ENCODE measurements at places on chromosomes 3 and 15.

- no peak for DNase-seq
Measured at GRCh38 chr3:143952569-143953072, 19.0 kb upstream of the DIPK2A start.

- DNase-seq: no peak
Measured at GRCh38 chr3:52798978-52799476, 4.4 kb downstream of the ITIH3 start.

- peak; percentile 82 for DNase-seq
Measured at GRCh38 chr15:88894348-88894818, 961 bp downstream of the HAPLN3 start.

DNA sequence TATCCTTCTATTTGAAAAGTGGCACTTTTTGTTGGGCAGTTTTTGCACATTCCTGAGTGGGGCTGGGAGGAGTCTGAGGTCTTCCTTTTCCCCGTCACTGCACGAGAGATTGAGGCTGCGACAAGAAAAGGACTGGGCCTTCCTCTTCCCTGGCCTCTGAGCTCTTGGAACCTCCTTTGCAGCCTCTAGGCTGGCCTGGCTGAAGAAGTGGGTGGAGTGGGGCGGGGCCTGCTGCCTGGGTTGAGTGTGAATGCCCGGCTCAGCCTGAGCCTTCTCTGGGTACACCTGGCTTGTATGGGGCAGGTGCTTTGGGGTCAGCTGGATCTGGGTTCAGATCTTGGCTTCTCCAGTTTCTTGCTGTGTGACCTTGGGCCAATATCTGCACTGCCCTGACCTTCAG lies 43.1 kb downstream of the PLXNA1 start:
- no peak for DNase-seq

DNA sequence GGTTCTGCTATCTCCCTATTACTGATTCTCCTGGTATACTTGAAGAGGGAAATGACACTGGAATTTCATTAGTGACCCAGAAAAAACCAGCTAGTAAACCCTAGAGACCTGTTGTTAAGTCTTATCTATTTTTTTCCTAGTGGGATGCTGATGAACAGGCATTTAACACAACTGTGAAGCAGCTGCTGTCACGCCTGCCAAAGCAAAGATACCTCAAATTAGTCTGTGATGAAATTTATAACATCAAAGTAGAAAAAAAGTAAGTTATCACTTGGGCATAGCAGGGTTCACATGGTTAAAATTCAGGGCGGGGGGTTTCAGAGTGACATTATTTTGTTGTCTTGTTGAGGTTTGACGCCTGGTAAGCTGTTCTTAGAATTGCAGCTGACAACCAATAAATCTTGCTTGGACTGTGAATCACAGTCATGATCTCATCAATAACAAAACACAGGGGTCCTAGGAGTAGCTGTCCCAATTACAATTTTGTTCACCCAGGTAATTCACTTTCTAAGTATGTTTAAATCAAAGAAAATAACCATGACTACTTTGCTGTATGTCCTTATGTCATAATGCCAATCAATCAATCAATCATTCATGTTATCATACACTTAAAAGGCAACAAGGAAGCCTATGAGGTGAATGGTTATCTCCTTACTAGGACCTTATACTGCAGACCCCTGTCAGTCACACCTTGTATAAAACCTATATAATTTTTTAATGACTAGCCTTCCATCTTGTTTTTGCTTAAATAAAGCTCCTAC lies 4.6 kb downstream of the SRP14 start:
- DNase-seq: no peak

- DNase-seq: no peak
Measured at GRCh38 chr3:185760088-185760487, 64.8 kb downstream of the IGF2BP2 start.

DNA sequence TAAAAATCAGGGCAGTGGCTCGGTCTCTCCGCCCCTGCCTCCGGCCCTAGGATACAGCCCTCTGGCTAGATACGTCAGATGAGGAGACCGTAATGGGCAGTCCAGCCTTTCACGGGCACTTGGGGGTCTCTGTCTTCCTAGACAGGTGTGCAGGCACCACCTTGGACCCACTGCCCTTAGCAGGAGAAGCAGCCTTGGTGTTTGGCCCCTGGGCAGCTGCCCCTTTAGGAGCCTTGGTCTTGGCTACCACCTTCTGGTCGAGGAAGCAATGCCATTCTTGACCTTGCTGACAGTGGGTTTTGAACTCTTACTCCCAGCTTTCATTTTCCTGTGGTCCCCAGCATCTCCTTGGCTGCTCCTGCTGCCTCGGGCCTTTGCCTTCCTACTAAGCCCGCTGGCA lies 149.7 kb upstream of the FRMD4B start:
- no peak for DNase-seq

- DNase-seq: no peak
Measured at GRCh38 chr3:45988362-45988761, 7.3 kb downstream of the FYCO1 start.

DNA sequence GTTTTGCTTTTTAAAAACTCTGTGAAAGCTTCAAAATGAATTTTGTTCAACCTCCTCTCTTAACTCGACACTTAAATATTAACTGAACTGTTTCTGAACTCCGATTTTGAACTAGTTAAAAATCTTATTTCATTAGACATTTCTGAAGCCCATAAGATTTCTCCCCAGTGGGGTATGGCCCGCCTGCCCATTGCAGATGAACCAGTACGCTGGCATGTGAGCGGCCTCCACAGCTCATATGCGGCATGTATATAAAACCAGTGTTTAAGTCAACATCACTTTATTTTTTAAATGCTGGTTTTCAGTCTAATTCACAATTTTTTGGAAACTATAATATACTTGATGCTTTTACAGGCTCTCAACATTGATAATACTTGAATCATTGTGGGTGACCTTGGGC lies 50.2 kb downstream of the CPN2 start:
- DNase-seq: no peak

DNA sequence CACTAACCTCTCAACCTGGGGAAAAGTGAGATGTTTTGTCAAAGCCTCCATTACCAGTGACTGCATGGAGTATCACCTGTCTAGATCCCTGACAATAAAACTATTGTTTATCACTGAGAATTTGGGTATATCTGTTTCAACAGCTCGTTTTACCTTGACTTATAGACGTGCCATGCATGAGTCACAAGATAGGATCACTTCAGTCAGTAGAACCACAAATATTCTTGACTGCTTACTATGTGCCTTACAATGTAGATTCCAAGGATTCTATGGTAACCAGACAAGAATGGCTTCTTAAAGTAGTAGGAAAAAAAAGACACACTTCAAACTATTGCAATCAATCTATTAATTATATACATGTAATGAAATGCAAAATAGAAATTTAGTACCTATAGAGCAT lies 55.7 kb upstream of the GRM7 start:
- DNase-seq: no peak

GRCh38 chr15:57878573-57878972 lies 172.1 kb downstream of the POLR2M start:
- no peak for DNase-seq

DNA sequence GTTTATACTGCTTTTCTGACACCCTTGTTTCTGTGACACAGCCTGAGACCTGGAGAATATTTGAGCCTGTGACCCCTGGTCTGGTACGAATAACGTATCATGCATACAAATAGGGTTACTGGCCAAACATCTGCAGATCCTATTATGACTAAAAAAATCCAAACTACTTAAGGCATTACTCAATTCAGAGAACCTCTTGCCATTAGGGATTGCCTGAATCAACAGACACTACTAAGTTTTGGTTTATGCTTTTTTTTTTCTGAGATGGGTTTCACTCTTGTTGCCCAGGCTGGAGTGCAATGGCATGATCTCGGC lies 35.4 kb downstream of the OSBPL10 start:
- DNase-seq: no peak

DNA sequence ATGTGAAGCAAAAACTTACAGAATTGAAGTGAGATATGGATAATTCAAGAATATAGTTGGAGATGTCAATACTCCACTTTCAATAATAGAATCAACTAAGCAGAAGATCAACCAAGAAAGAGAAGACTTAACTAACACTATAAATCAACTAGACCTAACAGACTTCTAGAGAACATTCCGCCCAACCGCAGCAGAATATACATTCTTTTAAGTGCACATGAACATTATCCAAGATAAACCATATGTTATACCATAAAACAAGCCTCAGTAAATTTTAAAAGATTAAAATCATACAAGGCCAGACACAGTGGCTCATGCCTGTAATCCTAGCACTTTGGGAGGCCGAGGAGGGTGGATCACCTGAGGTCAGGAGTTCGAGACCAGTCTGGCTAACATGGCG lies 5.5 kb upstream of the TEX55 start:
- DNase-seq: no peak

DNA sequence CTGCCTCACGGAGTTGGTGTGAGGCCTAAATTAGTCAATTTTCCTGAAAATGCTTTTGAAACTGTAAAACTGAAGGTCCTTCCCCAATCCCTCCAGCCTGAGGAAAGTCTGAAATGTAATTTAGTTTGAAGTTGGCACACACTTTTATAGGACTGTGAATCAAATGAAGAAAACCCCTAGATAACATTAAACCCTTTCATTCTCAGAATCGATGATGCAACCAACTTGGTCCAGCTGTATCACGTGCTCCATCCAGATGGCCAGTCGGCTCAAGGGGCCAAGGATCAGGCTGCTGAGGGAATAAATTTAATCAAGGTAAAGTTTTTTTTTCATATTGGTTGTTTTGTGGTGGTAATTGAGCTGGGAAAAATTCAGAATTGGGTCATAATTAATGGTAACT lies 11.7 kb downstream of the MRPS22 start:
- no peak for DNase-seq

GRCh38 chr3:82558081-82558480 lies 796.6 kb upstream of the GBE1 start:
- DNase-seq: no peak

DNA sequence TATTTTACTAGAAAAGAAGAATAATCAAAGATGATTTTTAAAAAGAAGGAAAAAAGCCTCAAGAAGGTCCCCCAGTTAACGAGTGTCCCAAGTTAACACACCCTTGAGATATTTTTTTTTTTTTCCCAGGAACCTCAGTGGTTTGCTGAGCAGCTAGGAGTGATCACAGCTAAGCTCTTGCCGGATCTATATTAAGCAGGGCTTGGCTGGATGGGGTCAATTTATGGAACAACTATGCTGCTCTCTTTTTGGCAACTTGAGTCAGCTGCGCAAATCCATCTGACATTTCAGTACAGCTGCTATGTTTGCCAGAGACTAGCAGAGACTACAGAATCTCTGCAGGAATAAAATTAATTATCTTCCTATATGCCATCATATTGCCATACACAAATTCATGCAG lies at the start of gene LMOD3:
TSS of gene LMOD3 (minus strand) at position 193 of the 400 bp plus-strand sequence. CDS start 209 bp downstream, outside the sequence.
- no peak for DNase-seq

GRCh38 chr3:130760922-130761321 lies 14.3 kb upstream of the PIK3R4 start:
- no peak for DNase-seq

GRCh38 chr3:48535578-48535977 lies 21.0 kb downstream of the PFKFB4 start:
- no peak for DNase-seq

DNA sequence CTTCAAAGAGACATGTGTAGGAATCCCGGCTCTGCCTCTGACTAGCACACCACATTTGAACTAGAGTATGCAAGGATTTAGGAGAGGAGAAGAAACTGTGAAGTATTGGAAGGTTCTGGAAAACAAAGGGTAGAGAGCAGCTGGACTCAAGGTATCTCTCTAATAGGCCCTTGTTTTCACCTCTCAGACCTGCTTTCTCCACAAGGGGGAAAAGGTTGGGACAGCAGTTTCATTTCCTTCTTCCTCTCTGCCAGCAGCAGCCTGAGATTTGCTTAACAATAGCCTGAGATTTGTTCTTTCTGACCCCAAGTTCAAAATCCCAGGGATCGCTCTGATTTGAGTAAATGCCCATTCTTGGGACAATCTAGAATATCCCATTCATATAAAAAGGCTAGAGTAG lies 430.6 kb upstream of the MCTP2 start:
- no peak for DNase-seq

GRCh38 chr3:71348001-71348632 lies 235.4 kb downstream of the FOXP1 start:
- no peak for DNase-seq

DNA sequence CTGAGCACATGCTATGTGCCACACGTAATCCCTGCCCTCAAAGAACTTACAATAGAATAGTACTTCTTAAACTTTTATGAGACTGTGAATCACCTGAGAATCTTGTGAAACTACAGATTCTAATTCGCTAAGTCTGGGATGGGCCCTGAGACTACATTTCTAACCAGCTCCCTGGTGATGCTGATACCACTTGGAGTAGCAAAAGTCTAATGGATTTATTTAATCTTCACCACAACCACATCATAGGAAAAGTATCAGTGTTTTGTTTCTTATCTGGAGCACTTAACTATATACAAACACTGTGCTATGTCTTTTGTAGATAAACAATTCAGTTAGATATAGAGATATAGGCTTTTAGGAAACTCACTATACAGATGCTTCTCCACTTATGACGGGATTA lies 23.8 kb upstream of the TCF12 start:
- DNase-seq: no peak

DNA sequence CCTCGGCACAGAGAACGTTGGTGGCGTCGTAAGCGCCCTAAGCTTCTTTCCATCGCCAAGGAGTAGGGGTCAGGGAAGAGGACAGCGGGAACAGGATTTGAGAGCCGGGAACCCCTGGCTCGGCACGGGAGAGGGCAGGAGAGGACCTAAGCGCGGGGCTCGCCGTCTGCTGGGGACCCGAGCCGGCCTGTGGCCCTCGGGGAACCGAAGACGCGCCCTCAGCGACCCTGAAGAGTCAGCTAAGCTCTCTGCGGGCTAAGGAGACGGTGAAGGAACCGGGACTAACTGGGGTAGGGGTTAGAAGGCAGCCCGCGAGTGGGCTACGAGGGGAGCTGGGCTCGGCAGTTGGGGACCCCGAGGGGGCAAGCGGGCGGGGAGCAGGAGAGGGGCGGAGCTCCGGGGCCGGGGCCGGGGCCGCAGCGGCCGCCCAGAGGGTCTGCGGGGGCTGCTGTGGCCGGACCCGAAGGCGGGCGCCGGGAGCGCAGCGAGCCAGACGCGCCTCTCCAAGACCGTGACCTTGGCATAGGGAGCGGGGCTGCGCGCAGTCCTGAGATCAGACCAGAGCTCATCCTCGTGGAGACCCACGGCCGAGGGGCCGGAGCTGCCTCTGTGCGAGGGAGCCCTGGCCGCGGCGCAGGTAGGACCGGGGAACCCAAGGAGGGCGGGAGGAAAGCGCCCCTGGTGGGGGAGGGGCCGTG lies 574 bp downstream of the CASR start:
- no peak for DNase-seq

DNA sequence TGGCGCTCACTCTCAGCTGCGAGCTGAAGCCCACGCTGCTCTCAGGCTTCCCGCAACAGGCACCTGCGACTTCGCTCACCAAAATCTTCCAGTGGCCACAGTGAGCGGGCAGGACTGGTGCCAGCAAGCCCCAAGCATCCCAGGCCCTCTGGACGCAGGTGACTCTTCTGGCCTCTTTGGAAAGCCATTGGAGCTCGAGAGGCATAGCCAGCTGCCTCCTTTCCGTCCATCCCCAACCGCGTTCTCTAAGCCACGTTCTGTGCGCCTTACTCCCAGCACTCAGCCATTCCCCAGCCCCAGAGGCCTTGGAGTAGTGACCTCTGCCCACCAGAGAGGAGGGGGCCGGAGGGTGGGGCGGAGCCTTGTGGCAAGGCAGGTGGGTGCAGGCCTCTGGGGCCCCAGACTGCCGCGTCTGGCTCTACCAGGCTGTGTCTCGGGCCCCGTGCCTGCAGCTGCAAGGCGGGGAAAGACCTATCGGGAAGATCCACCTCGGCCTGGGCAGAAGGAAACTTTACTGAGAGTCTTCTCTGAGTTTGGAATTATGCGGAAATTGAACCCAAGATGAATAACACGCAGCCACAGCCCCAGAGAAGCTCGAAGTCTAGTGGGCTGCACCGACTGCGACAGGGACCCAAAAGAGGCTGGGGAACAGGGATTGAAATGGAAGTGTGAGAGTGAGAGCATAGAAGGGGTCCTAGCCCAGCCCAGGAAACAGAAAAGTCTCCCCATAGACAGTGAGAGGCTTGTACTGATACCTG lies 3.6 kb upstream of the SOX14 start:
- DNase-seq: no peak

Measured in activated CD4-positive, alpha-beta T cell treated with anti-CD3 and anti-CD28 coated beads for 24 hours (primary cell).